ENCODE measurements at places on chromosomes 2 and 18. TPM values are rescaled to one million over a fixed set of nuclear protein-coding genes. Genes with fewer than 3 reads are reported as not detected.

Gene NFE2L2
- total RNA-seq: 164 TPM

Gene ANO7
- total RNA-seq: 0.59 TPM

Gene DPY30
- 47.7 TPM for total RNA-seq

Gene LNPK
- total RNA-seq: 17.4 TPM

Gene ANKRD62
- total RNA-seq: not detected

DNA sequence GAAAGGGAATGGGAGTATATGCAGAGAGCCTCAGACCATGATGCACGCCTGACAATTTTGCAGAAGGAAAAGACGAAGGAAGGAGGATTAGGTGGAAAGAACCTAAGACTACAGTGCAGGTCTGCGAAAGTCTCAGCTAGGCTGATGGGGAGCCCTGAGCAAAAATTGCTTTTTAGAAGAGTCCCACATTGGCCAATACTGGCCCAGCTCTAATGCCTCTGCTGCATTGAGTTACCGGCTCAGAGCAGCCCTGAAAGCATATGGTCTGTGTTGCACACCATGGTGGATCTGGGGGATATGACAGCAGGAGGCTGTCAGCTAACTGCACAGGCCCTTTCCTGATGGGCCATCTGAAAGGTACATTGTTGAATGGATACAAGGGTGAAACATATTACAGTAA lies 48.3 kb upstream of the CAVIN2 start:
- no peaks in the 10 kb centered on the region for H3K4me1 ChIP-seq
- DNase-seq: no peak
- H3K27ac ChIP-seq: no peak overlapping the region
- H3K36me3 ChIP-seq: no peaks in the 10 kb centered on the region
- no peak overlapping the region for H3K4me3 ChIP-seq

- DNase-seq: no peak
- no peak overlapping the region for H3K4me3 ChIP-seq
- no peak overlapping the region for H3K27ac ChIP-seq
- H3K36me3 ChIP-seq: no peaks in the 10 kb centered on the region
- no peaks in the 10 kb centered on the region for H3K4me1 ChIP-seq
- no peaks in the 10 kb centered on the region for H3K27me3 ChIP-seq
Measured at GRCh38 chr2:165283342-165283741, 44.1 kb downstream of the SCN2A start.

DNA sequence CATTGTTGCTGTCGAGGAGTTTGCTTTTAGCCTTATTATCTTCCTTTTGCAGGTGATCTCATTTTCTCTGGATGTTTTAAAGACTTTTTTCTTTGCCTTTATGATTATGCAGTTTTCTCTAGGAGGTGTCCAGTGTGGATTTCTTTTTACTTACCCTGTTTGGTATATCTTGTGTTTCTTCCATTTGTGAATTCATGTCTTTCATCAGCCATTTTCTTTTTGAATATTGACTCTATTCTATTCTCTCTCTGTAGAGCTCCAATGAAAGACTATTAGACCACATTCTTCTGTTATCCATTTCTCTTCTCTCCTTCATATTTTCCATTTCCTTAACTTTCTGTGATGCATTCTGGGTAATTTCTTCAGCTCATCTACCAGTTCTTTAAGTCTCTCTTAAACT lies 34.4 kb downstream of the CDK15 start:
- no peak overlapping the region for H3K4me3 ChIP-seq
- no peak for DNase-seq
- H3K4me1 ChIP-seq: no peaks in the 10 kb centered on the region
- no peaks in the 10 kb centered on the region for H3K27me3 ChIP-seq
- H3K27ac ChIP-seq: no peak overlapping the region

GRCh38 chr2:234091432-234091879 lies 41.0 kb downstream of the SPP2 start:
- no peaks in the 10 kb centered on the region for H3K27me3 ChIP-seq
- no peak overlapping the region for H3K27ac ChIP-seq
- no peaks in the 10 kb centered on the region for H3K4me1 ChIP-seq
- H3K4me3 ChIP-seq: no peak overlapping the region

GRCh38 chr2:211822686-211823335 lies 715.8 kb downstream of the ERBB4 start:
- H3K4me1 ChIP-seq: no peaks in the 10 kb centered on the region
- no peak overlapping the region for H3K27ac ChIP-seq
- no peak overlapping the region for H3K4me3 ChIP-seq
- no peaks in the 10 kb centered on the region for H3K27me3 ChIP-seq
- H3K36me3 ChIP-seq: no peaks in the 10 kb centered on the region
- no peak for DNase-seq
